ENCODE measurements at places on chromosomes 6 and 20.
A peak's percentile ranks its signal among the peaks of the same experiment; 100 is the strongest.

DNA sequence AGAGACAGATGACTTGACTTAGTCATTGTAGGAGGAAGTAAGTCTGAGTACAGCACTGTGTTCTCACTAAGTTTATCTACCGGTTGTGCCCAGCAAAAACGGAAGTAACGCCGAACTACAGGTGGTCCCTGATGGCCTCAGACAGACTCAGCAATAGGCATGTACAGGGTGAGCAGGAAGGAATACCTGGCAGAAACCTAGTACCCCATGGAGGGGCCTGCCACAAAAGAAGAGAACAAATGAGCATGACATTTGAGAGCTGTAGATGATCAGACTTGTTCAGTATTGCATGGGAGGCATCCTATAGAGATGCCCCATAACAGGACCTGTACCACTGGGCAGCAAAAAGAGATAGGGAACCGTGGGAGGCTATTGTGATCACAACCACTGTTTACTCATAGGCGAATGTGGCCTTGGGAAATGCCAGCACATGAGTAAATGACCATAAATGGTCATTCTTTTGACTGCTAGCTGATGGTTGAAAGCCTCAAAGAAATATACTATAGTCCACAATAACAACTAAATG, 106.4 kb upstream of the TAB2 start:
- DNase-seq = peak; percentile 64

- no peak for DNase-seq
Measured at GRCh38 chr6:74431873-74432580, 736.0 kb downstream of the CD109 start.

GRCh38 chr6:137102050-137102848, 57.5 kb upstream of the IL20RA start:
- DNase-seq = no peak

- DNase-seq = no peak
Measured at GRCh38 chr20:2871661-2872458, 1.4 kb upstream of the PTPRA start.

DNA sequence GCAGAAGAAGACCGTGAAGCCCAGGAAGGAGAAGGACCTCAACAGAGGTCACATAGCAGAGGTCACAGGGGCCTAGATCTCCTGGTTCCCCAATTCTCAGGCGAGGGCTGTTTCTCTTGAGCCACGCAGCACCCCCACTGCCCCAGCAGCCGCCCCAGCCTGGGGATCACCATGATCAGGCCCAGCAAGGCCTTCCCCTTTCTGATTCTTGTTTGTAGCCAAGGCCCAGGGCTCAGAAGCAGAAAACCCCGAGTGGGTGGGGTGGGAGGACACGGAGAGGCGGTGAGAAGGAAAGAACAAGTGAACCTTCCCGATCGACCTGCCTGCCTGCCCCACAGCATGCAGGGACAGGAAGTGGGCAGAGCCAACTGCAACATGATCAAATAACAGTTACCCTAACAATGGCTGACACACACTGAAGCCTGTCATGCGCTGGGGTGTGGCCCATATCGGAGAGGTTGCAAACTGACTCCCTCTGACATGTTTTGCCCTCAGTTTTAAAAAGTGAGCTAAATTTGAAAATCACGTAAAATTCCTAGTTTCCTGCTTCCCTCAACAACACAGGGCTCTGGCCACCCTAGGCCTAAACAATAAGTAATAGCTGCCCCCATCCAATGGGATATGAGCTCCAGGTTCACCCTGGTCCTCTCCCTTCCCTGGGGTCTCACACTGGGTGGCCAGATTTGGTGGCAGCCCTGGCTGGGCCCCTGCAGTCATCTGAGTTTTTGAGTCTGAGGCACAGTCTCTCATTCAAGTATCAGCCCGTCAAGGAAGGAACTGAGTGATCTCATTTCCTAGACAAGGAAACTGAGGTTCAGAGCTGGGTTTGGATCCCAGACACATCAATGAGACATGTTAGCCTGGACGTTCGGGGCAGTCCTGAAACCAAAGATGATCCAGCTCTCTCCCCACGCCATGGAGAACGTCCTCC, 6.5 kb downstream of the PEDS1 start:
- DNase-seq = peak; percentile 81

DNA sequence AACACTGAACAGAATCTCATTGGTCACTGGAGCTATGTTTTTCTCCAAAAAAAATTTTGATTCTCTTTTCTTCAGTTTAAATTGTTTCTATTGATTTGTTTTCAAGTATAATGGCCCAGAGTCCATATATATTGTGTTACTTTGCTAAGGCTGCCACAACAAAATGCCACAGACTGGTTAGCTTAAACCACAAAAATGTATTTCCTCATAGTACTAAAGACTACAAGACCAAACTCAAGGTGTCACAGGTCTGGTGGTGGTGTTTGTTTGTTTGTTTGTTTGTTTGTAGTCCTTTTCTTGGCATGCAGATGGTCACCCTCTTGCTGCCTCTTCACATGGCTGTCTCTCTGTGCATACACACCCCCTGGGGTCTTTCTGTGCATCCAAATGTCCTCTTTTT, 34.0 kb downstream of the BMP5 start:
- DNase-seq = no peak

DNA sequence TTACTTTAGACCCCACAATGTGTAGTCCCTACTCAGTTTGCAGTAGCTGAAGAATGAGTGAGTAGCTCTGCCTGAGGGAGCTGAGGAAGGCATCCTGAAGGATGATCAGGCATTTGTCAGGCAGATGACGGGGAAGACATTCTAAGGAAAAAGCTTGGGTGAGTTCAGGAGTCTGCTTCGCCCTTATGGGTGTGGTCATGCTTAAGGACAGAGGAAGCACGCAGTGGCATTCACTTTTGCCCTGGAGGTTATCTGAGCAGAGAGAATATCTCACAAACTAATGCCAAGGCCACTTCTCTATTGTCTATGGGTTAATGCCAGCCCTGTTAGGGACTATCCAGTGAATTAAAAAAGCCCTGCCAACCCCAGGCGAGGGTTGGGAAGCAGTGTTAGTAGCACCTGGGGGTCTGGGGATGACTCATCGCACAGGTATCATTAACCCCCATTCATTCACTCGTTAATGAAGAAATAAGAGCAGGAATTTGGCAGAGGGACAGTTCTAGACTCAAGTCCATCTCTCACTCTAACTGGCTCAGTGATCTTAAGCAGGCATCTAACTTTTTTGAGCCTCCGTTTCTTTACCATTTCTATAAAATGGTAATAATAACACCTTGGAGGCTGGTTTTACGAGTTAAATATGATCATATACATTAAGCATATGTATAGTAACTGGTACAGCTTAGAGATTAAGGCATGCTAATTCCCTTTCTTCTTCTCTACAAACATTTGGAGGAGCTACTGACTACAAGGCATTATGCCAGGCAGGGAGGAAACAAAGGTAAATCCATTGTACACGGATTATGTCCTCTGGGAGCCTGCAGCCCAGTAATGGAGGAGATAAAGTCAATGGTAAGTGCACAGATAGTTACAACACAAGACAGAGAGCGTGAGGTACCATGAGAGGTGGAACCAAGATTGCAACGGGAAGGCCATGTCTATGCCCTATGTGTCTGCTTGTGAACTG, 93.2 kb upstream of the AKIRIN2 start:
- DNase-seq = no peak

DNA sequence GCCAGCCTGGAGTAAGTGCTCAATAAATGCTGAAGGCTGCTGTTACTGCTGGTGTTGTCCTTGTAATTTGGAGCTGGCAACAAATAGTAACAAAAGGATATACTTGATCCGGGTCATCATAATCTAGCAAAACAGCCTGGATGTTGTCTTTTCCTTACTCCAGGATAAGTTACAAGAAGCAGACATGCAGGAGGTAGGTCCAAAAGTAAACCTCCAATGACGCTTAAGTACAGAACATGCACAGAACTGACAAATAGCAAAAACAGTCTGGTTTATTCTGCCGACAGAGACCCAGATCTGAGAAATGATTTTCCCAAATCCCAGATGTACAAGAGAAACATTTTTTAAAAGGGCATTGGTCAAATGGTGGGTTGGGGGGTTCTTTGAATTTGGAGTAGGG, 93.0 kb upstream of the KCNK16 start:
- no peak for DNase-seq

All from T-helper 2 cell treated with Interferon-gamma antibody and Interleukin-4, amounts not matched to agents 5 μg/mL and 100 μg/mL, for 36 hours (primary cell).